ENCODE measurements at places on chromosomes 5 and 9.

- no peak for DNase-seq
Measured at GRCh38 chr5:76399268-76399667, 3.8 kb upstream of the IQGAP2 start.

DNA sequence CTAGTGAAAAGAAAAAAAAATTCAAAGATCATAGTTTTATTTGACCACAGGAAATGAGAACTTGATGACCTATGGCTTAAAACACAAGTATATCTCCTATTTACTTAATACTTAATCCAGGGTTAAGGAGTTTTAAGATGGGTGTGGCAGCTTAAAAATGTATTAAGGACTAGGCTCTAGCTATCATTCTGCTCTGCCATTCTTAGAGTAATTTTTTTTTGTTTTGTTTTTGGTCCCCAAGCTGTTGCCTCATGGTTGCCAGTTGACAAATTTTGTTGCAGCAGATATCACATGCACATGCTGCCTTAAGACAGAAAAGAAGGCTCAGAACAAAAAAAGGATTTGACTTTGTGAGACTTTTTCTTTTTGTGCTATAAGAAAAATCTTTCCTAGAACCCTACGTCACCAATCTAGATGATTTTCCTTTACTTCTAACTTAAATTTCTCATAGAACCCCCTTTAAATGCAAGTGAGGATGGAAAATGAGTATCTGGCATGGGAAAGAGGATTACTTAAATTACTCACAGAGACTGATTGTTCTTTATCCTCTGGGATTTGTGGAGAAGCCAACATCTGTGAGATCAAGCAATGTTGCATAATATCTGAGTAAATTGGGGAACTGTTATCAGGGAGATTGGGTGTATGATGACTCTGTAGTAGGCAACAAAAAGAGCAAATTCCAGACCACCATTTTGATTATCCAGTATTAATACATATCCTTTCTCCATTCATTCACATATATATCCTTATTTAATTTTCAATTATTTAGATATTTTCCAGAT is 364.7 kb upstream of the CD180 start:
- no peak for DNase-seq

DNA sequence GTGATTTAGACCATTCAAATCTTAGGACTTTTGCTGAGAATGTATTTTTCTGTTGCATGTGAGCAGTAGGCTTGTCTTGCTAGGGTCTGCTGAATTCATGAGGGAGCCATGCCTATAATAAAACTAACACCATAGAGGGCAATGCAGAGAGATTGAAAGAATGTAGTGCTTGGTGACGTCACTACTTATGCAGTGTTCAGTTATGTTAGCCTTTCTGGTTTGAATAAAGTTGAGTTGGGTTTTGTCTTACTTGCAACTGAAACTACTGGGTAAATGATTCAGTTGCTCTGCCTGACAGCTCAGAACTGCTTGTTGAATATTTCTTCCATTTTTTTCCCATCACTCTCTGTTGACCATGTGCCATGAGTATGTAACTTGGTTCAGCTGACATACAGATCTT is 114.1 kb downstream of the PAM start:
- no peak for DNase-seq

DNA sequence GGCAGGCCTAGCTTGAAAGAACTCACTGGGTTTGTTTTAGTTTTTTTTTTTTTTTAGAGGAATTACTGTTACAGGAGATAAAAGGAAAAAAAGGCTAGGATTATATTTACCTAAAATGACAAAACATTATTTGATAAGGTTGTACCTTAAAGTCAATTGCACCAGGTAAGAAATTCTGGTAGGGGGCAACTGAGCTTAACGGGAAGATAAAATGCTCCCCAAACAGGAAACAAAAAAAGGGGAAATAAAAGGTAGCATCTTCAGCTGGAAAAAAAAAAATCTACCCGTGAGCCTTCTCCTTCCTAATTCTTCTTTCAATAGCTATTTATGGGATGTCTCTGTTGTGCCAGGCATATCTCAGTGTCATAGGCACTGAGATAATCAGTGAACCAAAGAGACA is 164.5 kb downstream of the PIK3R1 start:
- DNase-seq, result no peak

DNA sequence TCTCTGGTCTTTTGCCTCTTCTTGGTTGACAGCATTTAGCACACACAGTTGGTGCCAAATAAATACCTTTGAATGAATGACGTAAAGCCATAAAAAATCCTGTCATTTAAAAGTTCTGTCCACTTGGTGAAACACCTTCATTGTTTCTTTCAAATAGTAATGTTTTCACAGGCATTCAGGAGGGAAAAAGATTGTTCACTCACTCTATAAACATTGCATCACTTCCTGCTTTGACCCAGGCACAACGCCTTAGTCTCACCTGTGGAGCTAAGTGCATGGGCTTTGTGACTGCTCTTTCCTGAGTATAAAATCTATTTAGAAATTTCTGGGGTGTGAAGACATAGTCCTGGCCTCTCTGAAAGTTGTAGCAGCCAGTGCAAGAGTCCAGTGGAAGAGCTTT is 88.9 kb upstream of the CXCL14 start:
- DNase-seq, result no peak

DNA sequence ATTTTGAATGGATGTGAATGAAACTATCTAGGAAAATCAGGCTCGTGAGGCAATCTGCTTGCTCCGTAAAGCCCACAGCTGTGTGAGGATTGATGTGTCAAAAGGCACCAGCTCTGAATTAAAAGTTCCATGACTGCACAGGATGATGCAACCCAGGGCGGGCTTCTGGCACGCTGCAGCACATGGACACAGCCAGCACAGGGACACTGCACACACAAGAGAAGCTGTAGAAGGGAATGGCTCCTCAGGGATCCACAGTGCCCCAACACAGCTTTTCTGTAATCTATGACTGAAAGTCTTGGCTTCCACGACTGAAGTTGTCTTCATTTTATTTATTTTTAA is 151.0 kb downstream of the GCNT1 start:
- no peak for DNase-seq

DNA sequence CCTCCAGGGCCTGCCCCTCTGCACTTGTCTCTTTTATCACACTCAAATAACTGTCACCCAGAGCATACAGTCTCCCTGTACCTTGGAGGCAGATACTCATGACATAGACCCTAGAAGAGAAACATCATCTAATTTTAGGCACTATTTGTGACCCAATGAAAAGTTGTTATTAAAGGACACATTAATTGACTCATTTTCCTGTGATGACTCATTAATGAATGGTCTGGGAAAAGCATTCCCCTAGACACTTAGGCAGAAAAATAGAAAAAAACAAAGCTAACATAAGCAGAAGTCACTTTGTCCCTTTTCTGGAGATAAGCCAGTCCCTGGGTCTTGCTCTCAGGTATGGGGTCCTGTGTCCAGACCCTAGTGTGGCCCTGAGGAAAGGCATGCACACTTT is 15.0 kb downstream of the TRPC7 start:
- DNase-seq, result no peak

DNA sequence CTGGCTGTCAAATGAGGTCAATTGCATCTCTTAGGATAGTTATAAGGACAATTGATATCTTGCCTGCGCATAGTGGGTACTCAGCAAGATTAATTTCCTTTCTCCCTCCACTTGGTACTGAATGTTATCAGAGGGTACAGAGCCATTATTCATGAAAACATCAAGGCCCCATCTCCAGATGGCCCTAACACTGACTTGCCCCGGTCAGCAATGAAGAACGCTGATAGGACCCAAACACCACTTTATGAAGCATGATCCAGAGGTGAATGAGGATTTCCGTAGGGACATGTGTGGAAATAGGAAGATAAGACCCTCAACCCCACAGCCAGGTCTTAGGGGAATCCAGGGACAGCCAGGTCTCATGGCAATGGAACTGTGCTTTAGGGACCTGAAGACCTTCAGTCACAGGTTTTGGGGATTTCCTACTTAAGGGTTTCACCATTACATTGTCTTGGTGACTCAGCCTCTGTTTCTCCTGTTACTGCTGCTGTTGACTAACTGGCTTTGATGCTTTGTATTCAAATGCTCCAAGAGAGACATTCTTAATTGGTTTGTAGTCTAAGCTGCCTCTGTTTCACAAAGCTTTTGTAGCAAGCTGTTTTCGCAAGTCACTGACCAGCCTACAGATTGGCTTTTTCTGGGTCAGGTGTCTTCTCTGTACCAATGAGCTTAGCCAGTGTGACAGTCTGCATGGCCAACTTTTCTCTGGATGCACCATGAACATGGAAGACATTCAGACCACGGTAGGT is 35.3 kb upstream of the IQGAP2 start:
- peak; percentile 44 for DNase-seq

DNA sequence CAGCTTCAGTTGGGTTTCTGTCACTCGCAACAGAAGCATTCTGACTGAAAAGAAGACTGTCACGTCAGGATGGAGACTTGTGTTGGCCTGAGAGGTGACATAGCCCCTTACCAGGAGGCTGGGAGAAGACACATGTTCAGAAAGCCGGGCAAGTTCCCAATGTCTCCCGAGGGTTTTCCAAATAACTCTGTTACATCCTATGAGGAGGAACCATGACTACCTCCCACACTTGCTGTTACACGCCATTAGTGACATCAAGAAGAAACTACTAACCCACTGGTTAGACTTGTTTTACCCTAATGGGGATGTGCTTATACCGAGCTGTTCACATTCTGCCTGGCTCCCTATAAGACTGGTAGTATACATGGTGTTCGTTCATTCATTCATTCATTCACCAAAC is 33.3 kb downstream of the SH3PXD2B start:
- DNase-seq, result no peak

DNA sequence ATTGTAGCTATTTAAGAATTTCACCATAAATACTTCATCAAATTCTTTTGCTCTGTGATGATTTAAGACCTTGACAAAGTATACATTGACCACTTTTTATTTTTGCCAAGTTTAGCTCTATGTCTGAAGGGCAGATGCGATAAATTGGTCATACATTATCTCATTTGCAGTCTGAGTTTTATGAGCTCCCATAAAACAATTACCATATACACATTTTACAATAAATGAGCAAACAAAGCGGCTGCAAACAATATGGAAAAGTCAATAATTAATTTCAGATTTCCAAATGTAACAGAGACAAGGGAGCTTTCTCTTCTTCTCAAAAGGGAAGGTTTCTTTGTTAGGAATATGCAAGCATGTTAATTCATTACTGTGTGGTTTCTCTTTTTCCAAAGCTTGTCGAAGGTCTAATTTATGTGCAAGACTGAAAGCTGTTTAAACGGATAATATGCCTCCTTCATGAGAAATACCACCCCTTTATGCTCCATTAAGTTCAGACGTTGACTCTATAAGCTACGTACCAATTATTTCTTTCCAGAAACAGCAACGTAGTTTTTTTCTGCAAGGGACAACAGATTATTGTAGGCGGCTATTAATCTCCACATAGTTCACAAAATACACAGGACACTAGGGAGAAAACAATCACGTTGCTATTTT is 7.0 kb upstream of the IZUMO3 start:
- no peak for DNase-seq

- no peak for DNase-seq
Measured at GRCh38 chr5:110790673-110791072, 51.9 kb downstream of the SLC25A46 start.

DNA sequence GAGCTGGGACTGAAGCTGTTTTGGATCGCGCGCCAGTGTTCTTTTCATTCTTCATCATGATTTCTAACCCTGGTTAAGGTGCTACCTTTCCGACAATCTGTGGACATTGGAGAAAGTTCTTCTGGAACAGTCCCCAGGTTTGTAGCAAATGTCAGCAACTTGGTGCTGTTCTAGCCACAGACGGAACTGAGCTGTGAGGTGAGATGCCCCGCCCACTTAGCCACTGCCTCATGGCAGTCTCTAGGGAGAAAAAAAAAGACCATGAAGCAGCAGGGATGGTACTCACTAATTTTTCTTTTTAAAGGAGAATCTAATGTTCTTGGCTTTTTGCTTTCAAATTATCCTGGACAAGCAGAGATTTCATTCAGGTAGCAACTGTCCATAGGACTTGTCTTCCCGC is 72.1 kb upstream of the STK32A start:
- no peak for DNase-seq

- DNase-seq, result no peak
Measured at GRCh38 chr5:127695346-127695745, 7.8 kb upstream of the CCDC192 start.

- DNase-seq, result no peak
Measured at GRCh38 chr9:130901498-130902203, 5.0 kb upstream of the QRFP start.

DNA sequence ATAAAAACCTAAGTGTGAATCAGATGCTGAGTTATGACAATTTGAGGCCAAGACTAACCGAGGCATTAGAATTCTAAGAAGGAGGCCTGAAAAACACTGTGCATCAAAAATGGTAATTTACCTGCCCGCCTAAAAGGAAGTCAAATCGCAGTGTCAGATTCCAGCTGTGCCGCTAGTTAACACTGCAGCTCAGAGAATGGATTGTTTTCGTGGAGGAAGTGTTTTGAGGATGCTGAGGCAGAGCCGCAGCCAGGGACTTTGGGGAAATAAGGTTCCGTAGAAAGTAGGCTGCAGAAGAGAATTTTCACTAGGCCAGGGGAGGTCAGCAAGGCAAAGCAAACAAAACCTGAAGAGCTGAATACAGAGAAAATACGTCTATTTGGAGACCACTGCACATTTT is 226.4 kb upstream of the ISL1 start:
- no peak for DNase-seq

DNA sequence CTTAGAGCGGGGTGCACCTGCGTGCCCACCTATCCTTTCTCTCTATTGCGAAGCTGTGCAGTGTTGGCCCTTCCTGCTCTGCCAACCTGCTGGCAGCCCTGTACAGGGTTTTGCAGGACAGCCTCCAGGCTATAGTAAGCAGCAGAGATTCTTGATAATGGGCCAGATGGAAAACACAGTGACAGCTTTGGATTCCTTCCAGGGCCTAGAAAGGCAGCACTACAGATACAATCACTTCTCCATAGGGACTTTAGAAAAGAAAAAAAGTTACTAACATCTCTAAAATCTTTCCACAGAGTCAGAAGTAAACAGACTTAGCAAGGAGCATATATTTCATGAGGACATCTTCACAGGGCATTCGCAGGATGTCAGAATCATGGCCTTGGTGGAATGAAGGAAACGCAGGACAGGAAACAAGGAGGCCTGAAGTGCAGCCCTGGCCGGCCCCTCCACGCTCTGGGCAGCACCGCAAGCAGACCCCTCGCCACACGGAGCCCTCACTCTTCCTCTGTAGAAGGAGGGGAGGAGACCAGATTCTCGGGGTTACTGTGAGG is 172.1 kb upstream of the GAS1 start:
- no peak for DNase-seq

DNA sequence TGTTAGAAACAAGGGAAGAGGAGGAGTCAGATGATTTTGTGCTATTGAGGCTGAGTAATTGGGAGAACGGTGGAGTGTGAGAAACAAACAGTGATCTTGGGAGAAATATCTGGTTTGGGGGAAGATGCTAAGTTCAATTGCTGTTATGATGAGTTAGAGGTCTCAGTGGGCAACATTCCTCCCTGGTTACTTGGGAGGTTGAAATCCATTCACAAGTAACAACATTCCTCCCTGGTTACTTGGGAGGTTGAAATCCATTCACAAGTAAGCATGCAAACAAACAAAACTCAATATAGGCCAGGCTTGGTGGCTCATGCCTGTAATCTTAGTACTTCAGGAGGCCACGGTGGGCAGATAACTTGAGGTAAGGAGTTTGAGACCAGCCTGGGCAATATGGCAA is 38.7 kb downstream of the AGXT2 start:
- no peak for DNase-seq
